ENCODE measurements at places on chromosomes 16 and 17. TPM values are rescaled to one million over a fixed set of nuclear protein-coding genes. Genes with fewer than 3 reads are reported as not detected.

The AURKB gene
- 82.4 TPM for total RNA-seq

The NOTUM gene
- total RNA-seq: not detected

DNA sequence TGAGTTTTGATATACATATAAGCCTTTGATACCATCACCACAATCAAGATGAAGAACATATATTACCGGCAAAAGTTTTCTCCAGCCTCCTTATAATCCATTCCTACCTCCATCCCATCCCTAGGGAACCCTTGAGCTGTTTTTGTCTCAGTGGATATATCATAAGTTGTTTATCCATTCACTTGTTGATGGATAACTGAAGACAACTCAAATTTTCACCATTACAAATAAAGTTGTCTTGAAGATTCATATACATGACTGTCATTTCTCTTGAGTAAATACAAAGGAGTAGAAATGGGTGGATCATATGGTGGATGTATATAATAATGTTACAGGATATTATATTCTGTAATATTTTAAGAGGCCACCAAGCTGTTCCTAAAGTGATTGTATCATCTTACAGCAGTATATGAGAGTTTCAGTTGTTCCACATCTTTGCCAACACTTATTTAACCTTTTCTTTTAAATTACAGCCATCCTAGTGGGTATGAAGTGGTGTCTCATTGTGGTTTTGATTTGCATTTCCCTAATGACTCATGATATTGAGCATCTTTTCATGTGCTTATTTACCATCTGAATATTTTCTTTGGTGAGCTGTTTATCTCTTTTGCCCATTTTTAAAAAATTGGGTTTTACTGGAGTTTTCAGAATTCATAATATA is 17.4 kb downstream of the NF1 start:
- DNase-seq: peak; percentile 76
- peaks cover under 1% of the 10 kb centered on the region for H3K36me3 ChIP-seq
- H3K27me3 ChIP-seq: no peaks in the 10 kb centered on the region
- H3K4me3 ChIP-seq: peak overlapping the region; percentile 50
- peaks cover 72% of the 10 kb centered on the region for H3K4me1 ChIP-seq
- H3K27ac ChIP-seq: peak overlapping the region; percentile 94

- no peak for DNase-seq
- no peak overlapping the region for H3K4me3 ChIP-seq
- H3K36me3 ChIP-seq: no peaks in the 10 kb centered on the region
- no peak overlapping the region for H3K27ac ChIP-seq
- no peaks in the 10 kb centered on the region for H3K27me3 ChIP-seq
- peaks cover 57% of the 10 kb centered on the region for H3K4me1 ChIP-seq
Measured at GRCh38 chr17:66716236-66717026, 118.5 kb upstream of the CACNG5 start.

- no peak for DNase-seq
- H3K36me3 ChIP-seq: no peaks in the 10 kb centered on the region
- H3K4me1 ChIP-seq: no peaks in the 10 kb centered on the region
- H3K27ac ChIP-seq: no peak overlapping the region
Measured at GRCh38 chr16:27771201-27771910, 221.4 kb downstream of the KATNIP start.

Data from Karpas-422 (cell line).